Common myeloid progenitor, CD34-positive (primary cell): ENCODE measurements at places on chromosomes 3 and 15.
A peak's percentile ranks its signal among the peaks of the same experiment; 100 is the strongest.

GRCh38 chr15:65132878-65133547 is 595 bp downstream of the PDCD7 start:
- DNase-seq, result peak; percentile 60

DNA sequence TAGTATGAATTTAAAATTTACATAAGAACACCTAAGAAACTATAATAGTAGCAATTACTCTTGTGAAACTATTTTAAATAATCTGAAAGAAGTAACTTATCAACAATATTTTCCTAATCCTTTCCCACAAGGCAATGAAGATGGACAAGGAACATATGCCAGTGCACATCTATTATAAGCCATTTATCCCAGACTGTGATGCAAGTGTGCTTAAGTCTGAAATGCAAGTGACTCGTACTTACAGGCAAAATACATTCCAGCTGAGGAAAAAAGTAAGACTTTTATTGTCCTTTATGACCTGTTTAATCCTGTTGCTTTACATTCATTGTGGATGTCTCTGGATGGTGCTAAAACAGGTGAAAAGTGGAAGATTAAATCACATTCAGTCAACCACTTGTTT is 709.4 kb downstream of the ZNF385D start:
- no peak for DNase-seq

DNA sequence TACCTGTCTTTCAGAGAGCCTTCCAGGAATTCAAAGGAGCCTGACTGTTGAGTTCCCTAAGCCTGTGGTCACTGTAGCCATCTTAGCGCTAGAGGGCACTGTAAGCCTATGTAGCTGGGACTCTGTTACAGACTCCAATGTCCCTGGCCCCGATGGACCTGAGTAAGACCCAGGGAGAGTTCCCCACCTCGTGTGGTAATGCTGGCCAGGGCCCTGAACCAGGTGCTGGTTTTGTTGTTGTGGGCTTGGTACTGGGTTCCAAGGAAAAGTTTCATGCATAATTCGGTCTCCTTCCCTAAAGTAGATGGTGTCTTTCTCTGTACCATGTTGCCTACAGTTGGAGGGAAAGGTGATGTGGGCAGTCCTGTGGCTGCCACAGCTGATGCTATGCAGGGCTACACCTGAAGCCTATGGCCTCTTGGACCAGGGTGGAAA is 32.4 kb downstream of the CDAN1 start:
- peak; percentile 58 for DNase-seq

DNA sequence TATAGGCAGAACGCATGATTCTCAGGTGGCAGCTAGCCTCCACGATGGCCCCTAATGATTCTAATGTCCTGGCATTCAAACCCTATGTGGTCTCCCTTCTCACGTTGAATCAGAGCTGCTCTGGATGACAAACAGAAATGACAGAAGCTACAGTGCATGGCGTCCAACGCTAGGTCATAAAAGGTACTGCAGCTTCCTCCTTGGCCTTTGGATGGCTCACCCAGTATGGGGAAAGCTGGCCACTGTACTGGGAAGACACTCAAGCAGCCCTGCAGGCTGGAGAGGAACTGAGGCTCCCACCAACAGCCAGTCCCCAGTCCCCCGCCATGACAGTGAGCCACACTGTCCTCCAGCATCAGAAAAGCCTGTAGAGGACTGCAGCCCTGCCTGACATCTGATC is 286.3 kb downstream of the FAM43A start:
- DNase-seq, result no peak

DNA sequence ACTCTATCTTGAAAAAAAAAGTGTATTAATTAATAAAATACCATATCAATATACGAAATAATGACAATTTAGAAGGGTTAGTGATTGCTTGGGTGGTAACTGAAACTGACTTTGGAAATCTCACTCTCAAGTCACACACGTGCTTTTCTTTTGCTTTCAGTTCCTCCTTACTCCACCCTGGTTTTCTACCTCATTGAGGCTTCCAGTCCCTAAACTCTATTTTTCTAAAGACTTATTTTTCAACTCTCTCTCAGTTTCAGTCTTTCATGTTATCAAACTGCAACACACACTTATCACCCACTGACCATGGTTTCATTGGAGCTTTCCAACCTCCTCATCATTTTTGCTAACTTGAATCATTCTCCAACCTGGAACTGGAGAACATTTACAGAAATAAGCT is 23.5 kb downstream of the IL12A start:
- peak; percentile 72 for DNase-seq

DNA sequence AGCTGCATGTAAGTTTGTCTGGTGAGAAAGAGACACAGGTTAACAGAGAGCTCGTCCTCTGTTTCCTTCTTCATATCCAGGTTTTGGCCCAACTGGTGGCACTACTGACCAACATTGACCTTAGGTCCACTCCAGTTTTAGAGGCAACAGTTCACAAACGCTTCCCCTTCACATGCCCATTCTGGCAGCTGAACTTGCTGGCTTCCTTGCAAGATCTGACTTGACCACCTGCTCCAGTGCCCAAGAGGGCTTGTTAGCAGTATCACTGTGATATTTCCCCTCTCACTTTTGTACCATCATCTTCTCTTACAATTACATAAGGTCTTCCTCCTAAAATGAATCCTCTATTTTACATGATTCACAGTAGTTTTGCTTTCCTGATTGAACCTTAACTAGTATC is 71.3 kb downstream of the CNTN6 start:
- no peak for DNase-seq

GRCh38 chr3:145058483-145058882 is 1086.9 kb downstream of the DIPK2A start:
- no peak for DNase-seq

- peak; percentile 2 for DNase-seq
Measured at GRCh38 chr3:38528457-38528856, 32.3 kb downstream of the EXOG start.

DNA sequence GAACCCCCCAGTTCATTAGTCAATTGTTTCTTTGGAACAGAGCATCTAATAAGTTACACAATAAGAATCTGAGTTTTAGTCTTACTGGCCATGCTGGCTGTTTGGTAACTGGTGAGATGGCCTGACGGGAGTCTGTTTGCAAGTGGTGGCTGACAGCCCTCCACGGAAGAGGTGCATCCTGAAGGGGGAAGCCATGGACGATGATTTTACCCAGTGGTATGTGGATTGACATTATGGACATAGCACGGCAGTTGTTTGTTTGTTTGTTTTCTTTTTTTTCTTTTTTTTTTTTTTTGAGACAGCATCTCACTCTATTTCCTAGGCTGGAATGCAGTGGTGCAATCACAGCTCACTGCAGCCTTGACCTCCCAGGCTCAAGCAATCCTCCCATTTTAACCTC is 156.0 kb downstream of the RPLP1 start:
- no peak for DNase-seq

DNA sequence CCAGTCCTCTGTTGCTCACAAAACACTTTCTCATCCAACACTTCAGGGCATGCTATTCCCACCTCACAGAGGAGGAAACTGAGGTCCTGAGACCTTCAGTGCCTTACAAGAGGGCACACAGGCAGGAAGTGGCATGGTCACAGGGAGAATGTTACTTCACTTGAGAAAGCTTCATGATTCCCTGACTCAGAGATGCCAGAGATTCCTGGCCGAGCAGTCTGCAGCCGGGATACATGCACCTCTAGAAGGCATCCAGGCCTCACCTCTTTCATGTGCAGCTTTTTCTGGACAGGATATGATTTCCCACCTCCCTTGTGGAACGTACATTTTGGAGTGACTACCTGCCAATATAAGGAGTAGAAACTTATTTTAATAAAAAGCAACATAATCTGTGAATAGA is 2.8 kb upstream of the SST start:
- no peak for DNase-seq

GRCh38 chr15:66644869-66645268 is 57.2 kb upstream of the SMAD6 start:
- peak; percentile 40 for DNase-seq

DNA sequence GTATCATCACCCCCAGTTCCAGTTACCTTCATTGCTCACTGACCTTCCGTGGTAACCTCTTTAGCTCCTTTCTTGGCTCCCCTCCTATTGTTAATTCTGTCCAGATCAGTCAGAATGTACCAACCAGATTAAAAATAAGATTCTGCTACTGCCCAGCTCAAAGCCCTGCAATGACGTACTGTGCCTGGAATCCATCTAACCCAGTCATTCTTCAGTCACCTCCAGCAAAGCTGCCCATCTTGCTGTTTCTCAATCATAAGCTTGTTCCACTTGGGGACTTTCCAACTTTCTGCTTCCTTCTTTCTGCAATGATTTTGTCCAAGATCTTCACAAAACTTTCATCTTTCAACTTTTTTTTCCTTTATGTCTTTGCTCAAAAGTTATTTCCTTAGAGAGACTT is 512.0 kb upstream of the ZNF385D start:
- no peak for DNase-seq

GRCh38 chr15:33675246-33675645 is 293.1 kb upstream of the CHRM5 start:
- DNase-seq, result peak; percentile 80

DNA sequence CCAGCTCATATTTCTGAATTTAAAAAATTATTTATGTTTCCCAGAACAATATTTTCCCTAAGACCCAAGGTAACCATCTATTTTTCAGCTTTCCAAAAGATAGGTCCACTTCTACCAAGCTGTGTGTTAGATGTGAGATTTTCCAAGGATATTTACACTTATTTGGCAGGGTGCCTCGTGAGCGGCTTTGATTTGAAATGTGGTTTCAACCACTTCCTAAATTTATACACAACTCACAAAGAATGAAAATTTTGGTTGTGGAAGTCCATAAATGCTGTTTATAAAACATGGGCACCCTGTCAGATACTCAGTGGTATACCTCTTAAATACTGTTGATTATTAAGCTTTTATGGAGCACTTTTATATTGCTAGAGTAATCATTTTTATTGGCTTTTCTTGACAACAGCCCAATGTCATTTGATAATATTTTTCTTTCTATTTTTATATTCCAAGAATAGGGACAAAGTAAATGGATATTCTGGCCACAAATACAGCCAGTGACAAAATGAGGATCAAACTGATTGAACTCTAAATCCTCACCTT is 57.6 kb downstream of the GAP43 start:
- DNase-seq, result peak; percentile 66

DNA sequence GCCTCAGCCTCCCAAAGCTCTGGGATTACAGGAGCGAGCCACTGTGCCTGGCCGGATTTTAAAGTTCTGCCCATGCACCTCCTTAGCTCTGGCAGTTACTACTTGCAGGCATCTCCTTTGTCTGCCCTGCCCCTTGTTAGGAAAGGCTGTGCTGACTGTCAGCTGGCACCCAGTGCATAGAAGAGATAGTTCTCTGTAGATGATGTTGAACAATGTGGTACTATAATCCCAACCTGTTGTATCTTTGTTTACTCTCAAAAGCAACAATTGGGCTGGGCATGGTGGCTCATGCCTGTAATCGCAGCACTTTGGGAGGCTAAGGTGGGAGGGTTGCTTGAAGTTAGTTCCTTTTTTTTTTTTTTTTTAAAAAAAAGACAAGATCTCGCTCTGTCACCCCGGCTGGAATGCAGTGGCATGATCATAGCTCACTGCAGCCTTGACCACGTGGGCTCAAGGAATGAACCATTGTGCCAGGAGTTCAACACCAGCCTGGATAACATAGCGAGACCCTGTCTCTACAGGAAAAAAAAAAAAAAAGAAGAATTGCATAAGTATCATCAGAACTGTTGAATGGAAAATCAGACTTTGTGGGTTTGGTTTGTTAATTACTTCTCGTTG is 30.6 kb downstream of the FLNB start:
- no peak for DNase-seq

- DNase-seq, result peak; percentile 18
Measured at GRCh38 chr3:168085491-168086119, 10.1 kb downstream of the GOLIM4 start.

DNA sequence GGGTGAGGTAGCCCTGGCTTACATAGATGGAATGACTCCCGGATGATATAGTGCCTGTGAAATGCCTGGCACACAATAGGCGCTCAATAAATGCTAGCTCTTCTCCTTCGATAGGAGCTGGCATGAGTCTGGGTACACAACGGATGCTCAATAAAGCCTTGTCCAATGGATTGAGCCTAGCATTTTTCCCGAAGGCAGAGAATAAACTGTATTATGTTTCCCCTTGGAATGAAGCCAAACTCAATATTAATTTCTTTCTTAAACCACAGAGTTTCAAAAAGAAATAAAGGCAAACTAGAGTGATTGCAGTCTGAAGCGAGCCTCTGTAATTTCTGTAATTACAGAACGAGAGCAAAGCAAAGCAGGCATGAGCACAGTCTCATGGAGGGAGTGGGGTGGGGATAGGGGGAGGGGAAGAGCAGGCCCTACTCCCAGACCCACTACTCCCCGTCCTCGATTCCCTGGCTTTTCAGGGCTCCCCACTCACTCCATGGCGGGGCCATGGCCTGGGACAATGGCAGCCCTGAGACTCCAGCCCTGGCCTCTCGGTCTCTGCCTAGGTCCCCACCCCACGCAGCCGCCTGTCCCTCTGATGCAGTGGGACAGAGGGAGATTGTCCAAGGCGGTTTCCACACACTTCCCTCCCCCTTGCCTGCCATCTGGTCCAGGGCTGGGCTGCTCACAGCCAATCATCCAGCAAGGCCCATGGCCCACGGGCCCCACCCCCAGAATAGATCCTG is 18.0 kb downstream of the SLC6A1 start:
- DNase-seq, result no peak

- no peak for DNase-seq
Measured at GRCh38 chr3:118075873-118076272, 958.8 kb downstream of the IGSF11 start.

- no peak for DNase-seq
Measured at GRCh38 chr3:24937228-24937627, 442.6 kb upstream of the THRB start.

- no peak for DNase-seq
Measured at GRCh38 chr3:76756577-76756976, 283.3 kb upstream of the ROBO2 start.

- DNase-seq, result no peak
Measured at GRCh38 chr3:126035362-126036050, 48.4 kb downstream of the SLC41A3 start.

- no peak for DNase-seq
Measured at GRCh38 chr15:68330416-68330815, 52.9 kb downstream of the FEM1B start.

DNA sequence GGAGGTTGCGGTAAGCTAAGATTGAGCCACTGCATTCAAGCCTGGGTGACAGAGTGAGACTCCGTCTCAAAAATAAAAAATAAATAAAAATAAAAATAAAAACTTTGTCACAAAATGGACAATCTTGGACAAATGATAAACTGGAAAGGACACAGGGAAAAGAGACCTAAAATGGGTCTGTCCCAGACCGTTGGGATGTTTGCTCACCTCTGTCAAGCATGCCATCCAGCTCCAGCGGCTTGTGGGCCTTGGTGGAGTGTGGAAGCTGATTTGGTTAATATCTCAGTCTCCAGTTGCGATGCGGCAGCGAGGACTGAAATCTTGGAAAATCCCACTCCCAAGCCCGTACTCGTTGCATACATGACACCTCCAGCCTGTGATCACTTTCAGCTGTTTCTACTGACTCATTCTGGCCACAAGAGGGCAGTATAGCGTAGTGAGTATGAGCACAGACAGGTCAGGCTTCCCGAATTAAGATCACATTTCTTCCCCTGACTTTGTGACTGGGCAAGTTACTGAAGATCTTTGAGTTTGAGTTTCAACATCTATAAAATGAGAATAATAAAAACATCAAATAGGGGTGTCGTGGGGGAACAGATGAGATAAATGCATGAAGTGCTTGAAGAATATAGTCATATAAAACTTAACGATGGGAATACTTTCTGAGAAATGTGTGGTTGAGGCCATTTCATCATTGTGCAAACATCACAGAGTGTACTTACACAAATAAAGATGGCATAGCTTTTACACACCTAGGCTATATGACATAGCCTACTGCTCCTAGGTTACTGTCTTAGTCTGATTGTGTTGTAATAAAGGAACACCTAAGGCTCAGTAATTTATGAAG is 19.6 kb upstream of the MOBP start:
- DNase-seq, result peak; percentile 66

GRCh38 chr15:22786868-22787698 is 639 bp downstream of the NIPA1 start:
- peak; percentile 47 for DNase-seq
